ENCODE measurements at places on chromosomes 6 and 20. TPM values are rescaled to one million over a fixed set of nuclear protein-coding genes. Genes with fewer than 3 reads are reported as not detected.

Gene TNF
- total RNA-seq = 51.3 TPM

Gene FUCA2
- total RNA-seq = 13.6 TPM

Gene SRSF12
- total RNA-seq = not detected

Gene CDSN
- not detected for total RNA-seq

Gene VNN1
- total RNA-seq = not detected

Gene IP6K3
- not detected for total RNA-seq

Gene NMBR
- not detected for total RNA-seq
